Adrenal gland (tissue), 19 donors: ENCODE measurements at places on chromosomes 11 and 22. TPM values are rescaled to one million over a fixed set of nuclear protein-coding genes. Genes with fewer than 3 reads are reported as not detected.

Gene LSP1
- 319 TPM for polyA plus RNA-seq

Gene CHST1
- polyA plus RNA-seq: 5.0 TPM

Gene IL17RA
- polyA plus RNA-seq: 7.9 TPM

Gene NXPE4
- not detected for polyA plus RNA-seq

Gene UBQLN3
- polyA plus RNA-seq: not detected

Gene RBMXL2
- not detected for polyA plus RNA-seq

Gene PGA5
- not detected for polyA plus RNA-seq
